Activated naive CD8-positive, alpha-beta T cell treated with anti-CD3 and anti-CD28 coated beads, Interleukin-2, amount 10 ng/mL, durations not matched to agents 7 days and 5 days (primary cell): ENCODE measurements at places on chromosomes 5 and 9.

DNA sequence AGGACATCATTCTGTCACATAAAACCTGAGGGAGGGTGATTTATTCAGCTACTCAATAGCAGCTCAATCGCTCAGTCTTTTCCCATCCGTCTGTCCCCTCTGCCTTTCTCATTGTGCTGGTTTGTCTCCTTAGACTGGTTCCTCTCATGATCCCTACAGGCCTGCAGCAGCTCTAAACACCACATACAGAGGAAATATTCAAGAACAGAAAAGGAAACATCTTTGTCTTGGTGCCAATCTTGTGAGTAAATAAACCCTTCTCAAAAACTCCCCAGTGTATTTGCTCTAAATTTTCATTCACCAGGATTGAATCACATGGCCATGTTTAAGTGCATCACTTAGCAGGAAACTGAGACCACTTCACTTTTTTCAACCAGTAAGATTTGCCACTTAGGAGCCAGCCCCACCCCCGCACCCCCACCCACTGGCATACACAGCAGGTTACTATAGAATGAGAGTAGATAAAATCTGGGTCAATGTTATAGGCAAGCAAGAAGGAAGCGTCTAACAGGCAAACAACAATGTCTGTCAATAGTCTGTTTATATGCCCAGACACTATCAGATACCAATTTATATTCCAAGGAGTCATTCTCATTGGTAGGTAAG lies 895.5 kb upstream of the DMAC1 start:
- H3K4me3 ChIP-seq, result no peak overlapping the region
- no peaks in the 10 kb centered on the region for H3K4me1 ChIP-seq
- no peaks in the 10 kb centered on the region for H3K27me3 ChIP-seq
- no peak for DNase-seq

DNA sequence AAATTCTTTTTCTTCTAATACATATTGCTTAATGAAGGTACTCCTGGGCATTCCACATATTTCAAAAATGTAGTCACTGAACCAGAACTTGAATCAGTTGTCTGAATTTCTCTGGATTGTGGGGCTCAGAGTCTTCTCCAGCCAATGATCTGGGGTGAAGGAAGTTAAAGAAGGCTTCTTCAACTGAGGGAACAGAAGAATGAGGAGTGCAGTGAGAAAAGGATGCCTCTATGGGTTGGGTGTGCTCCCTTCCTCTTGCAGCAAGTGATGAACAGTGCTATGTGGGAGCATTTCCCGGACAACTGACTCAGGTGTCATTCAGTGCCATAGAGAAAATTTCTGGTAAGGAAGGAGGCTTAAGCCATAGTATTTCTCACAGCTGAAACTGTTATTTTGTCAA lies 7.9 kb downstream of the LNPEP start:
- H3K27me3 ChIP-seq, result no peaks in the 10 kb centered on the region
- no peak for DNase-seq
- no peak overlapping the region for H3K4me3 ChIP-seq
- H3K27ac ChIP-seq, result no peak overlapping the region

DNA sequence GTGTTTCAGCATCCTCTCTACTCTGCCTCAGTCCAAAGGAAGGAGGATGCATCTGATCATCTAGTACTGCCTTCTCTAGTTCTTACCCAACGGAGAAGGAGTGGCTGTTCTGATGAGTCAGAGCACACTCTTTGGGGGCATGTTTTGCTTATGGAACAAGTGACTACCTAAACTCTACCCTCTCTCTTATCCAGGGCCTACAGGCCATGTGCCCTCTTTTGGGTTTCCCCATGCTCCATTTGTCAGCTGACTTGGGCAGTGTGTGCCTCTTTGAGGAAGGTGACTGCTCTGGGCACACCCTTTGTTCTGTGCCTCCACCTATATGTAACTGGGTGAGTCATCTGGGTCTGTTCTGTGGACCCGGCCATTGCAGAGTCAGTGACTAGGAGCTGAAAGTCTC lies 89.6 kb upstream of the BNC2 start:
- H3K4me1 ChIP-seq, result no peaks in the 10 kb centered on the region
- H3K27ac ChIP-seq, result no peak overlapping the region
- DNase-seq, result no peak
- H3K4me3 ChIP-seq, result no peak overlapping the region

DNA sequence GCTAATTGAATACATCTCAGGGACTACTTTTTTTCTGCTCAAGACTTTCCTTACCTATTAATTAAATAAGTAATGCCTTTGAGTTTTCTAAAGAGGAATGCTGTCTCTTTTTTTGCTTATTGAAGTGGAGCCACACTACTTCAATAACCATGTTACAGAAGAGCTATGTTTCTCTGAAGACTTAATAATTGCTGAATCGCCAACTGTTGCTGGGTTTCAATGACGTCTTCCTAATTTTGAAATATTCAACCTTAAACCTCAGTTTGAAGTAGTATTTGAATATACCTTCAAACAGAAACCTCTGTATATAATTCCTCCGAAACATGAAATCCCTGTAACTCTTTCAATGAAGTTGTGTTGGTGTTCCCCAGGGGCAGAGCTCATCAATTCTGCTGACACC lies 21.0 kb downstream of the NUDT12 start:
- no peaks in the 10 kb centered on the region for H3K36me3 ChIP-seq
- no peak for DNase-seq
- H3K4me1 ChIP-seq, result no peaks in the 10 kb centered on the region
- no peak overlapping the region for H3K4me3 ChIP-seq
- H3K27me3 ChIP-seq, result no peaks in the 10 kb centered on the region

DNA sequence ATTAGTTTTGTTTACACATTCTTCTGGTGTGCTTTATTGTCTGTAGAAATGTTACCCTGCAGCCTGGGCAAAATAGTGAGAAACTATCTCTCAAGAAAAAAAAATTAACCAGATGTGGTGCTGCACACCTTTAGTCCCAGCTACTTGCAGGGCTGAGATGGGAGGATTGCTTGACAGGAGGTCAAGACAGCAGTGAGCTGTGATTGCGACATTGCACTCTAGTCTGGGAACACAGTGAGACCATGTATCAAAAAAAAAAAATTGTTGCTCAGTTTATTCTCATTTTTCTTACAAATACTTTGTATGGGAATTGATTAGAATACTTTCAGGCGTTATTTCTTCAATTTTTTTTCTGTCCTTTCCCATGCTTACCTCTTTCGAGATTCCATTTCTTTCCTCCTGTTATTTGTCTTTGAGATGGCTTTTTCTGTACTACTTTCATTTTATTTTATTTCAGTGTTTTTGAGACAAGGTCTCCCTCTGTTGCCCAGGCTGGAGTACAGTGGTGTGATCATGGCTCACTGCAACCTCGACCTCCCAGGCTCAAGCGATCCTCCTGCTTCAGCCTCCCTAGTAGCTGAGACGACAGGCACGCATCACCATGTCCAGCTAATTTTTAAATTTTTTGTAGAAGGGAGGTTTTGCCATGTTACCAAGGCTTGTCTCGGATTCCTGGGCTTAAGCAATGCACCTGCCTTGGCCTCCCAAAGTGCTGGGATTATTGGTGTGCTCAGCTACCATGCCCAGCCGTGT lies 24.9 kb downstream of the TENT2 start:
- H3K4me3 ChIP-seq, result no peak overlapping the region
- peaks cover 24% of the 10 kb centered on the region for H3K4me1 ChIP-seq
- H3K27me3 ChIP-seq, result no peaks in the 10 kb centered on the region
- peaks cover 34% of the 10 kb centered on the region for H3K36me3 ChIP-seq
- H3K27ac ChIP-seq, result no peak overlapping the region

DNA sequence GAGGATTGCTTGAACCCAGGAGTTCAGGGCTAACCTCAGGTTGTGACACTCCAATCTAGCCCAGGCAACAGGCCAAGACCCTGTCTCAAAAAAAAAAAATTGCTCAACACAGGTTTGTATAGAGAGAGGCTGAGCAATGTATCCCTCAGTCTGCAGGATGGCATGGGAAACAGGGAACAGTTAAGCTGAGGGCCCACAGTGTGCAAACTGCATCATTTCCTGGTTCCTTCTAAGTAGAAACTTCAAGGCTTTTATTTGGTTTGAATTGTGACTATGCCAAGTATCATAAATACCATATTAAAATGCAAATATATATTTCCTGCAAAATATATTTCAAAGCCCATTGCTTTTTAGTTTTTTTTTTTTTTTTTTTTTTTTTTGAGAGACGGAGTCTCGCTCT lies 13.7 kb upstream of the ROPN1L start:
- peaks cover 10% of the 10 kb centered on the region for H3K4me1 ChIP-seq
- H3K27ac ChIP-seq, result peak overlapping the region; percentile 46
- no peak for DNase-seq

DNA sequence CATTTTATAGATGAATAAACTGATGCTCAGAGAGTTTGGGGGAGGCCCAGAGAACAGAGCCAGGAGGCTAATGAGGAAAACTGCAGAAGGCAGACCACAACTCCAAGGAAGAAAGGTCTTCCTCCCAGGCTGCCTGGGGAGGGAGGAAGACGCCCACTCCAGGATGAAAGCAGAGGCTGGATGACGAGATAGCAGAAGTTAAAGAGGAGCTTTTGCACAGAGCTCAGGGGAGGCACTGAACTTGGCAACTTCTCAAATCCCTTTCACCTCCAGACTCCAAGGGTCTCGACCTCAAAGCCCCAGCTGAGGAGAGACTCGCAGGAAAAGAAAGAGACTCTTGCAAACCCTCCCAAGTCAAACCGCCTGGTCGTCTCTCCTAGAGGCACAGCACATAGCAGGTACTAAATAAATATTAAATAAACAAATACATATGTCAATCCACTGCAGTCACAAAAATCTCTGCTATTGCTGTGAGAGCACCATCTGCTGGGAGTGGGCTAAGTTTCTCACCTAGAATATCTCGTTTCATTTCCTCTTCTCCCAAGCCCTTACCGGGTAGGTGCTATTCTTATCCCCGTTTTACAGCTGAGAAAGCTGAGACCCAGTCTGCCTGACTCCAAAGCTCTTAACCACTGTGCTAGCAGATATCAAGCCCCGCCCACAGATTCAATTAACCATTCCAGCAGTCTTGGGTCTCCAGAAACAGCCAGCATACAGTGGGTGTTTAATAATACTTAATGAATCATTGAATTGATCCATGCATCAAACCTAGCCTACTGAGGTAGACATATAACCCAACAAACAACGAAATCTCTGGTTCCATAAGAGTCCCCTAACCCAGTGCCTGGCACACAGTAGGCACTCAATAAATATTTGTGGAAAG lies 97.8 kb upstream of the HAND1 start:
- no peak for DNase-seq
- no peaks in the 10 kb centered on the region for H3K4me1 ChIP-seq
- no peaks in the 10 kb centered on the region for H3K36me3 ChIP-seq
- H3K4me3 ChIP-seq, result no peak overlapping the region

GRCh38 chr5:176508603-176509002 lies 28.6 kb downstream of the RNF44 start:
- no peak overlapping the region for H3K27ac ChIP-seq
- H3K27me3 ChIP-seq, result no peaks in the 10 kb centered on the region
- peaks cover 40% of the 10 kb centered on the region for H3K36me3 ChIP-seq
- no peak for DNase-seq

DNA sequence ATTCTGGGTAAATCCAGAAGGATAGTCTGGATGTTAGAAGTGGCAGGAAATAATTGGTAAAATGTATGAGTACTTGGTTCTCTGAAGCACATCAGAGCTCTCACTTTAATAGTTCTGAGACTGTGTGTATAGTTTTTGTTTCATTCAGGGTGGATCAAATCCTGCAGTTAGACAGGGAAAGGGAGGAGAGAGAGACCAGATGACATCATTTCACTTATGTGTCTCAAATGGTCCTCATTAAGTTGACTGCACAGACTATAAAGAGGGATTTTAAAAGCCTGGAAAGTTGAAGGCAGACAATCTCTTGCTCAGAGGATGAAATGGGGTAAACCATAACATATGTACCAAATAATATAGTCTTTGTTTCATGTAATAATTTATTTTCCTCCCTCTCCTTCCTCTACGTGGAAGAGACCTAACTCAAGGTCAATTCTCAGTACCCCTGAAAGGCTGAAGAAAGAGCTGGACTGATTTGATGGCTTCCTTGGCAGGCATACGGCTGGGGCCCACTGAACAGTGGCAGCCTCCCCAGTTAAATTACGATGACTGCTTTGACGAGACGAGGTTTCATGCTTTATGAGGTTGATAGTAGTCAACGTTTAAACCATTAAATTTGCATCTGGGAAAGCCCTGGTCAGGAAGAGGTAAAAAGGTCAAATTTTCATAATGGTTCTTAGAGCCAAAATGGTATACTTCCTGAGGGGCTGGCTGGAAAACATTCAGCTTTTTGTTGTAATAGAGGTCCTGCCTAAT lies 395.1 kb upstream of the RPS23 start:
- no peaks in the 10 kb centered on the region for H3K27me3 ChIP-seq
- H3K4me1 ChIP-seq, result peaks cover 25% of the 10 kb centered on the region
- no peak overlapping the region for H3K4me3 ChIP-seq
- no peak overlapping the region for H3K27ac ChIP-seq
- H3K36me3 ChIP-seq, result peaks cover 57% of the 10 kb centered on the region

- H3K27me3 ChIP-seq, result peaks cover 2% of the 10 kb centered on the region
- no peak for DNase-seq
- H3K27ac ChIP-seq, result no peak overlapping the region
- H3K4me1 ChIP-seq, result peaks cover 5% of the 10 kb centered on the region
These were observed 49.9 kb upstream of the SSBP2 start for GRCh38 chr5:81800797-81801196.

DNA sequence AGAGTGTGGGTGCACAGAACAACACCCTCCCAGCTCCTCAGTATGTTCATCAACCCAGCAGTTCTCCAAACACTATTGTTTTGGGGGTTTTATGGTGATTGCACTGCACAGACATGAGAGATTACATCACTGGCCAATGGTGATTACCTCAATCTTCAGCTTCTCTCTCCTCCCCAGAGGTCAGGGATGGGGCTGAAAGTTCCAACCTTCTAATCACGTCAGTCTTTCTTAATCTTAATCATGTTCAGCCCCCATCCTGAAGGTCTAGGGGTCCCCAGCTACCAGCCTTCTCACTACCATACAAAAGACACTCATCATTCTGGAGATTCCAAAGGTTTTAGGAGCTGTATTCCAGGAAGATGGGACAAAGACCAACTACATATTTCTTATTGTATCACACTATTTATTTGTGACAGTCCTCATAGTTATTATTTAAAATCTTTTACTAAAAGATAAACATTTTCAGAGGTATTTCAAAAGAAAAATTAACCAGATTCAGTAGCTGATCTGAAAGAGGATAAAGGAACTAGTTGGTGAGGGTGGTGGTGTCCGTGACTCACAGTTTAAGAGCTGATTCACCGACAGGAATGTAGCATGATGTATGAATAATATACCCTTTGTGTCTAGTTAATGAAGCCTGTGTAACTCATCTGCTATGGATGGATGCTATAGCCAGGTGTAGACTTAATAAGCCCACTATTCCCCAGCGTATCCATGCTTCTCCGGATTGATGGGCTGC lies 35.6 kb downstream of the RASEF start:
- H3K27ac ChIP-seq, result no peak overlapping the region
- H3K27me3 ChIP-seq, result peaks cover 11% of the 10 kb centered on the region
- H3K4me1 ChIP-seq, result no peaks in the 10 kb centered on the region
- H3K36me3 ChIP-seq, result no peaks in the 10 kb centered on the region

- peaks cover 27% of the 10 kb centered on the region for H3K4me1 ChIP-seq
- no peak for DNase-seq
- peaks cover 50% of the 10 kb centered on the region for H3K27me3 ChIP-seq
These were observed 2.0 kb downstream of the ENC1 start for GRCh38 chr5:74638544-74638969.
